D341Med (cell line): ENCODE measurements at places on chromosomes 13 and 19.

DNA sequence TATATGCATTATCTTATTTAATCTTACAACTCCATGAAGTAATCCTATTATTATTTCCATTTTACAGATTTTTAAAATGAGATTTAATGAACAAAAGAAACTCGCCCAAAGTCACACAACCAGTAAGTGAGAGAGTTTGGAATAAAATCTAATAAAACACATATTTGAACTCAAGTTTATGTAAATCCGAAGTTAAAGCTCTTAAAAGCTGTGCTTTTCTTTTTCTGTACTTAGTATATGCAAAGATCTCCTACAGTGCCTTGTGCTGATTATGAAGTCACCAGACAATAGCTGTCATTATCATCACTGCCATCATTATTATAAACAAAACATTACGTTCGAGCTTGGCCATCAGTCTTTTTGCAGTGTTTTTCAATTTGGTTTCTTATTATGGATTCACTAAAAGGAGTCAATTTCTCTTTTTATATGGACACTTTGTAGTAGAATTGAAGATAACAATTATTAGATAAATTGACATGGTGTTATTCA, 29.7 kb upstream of the ENOX1 start:
- no peak for DNase-seq

GRCh38 chr13:29801737-29802305, 48.6 kb downstream of the UBL3 start:
- no peak for DNase-seq

DNA sequence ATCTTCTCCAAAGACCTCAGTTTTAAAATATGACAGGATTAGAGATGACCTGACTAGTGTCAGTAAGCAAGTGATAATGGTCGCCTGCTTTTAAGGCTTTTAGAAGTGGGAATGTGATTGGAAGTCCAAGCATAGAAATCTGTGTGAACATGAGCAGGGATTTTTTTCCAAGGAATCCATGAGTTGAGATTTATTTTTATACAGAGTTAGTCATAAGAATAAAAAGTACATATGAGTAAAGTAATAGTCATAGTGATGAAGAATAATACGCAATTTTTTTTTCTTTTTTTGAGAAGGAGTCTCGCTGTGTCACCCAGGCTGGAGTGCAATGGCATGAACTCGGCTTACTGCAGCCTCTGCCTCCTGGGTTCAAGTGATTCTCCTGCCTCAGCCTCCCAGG, 1.6 kb downstream of the ZNF546 start:
- no peak for DNase-seq

- DNase-seq = no peak
Measured at GRCh38 chr19:1858412-1859081, 4.8 kb downstream of the KLF16 start.

DNA sequence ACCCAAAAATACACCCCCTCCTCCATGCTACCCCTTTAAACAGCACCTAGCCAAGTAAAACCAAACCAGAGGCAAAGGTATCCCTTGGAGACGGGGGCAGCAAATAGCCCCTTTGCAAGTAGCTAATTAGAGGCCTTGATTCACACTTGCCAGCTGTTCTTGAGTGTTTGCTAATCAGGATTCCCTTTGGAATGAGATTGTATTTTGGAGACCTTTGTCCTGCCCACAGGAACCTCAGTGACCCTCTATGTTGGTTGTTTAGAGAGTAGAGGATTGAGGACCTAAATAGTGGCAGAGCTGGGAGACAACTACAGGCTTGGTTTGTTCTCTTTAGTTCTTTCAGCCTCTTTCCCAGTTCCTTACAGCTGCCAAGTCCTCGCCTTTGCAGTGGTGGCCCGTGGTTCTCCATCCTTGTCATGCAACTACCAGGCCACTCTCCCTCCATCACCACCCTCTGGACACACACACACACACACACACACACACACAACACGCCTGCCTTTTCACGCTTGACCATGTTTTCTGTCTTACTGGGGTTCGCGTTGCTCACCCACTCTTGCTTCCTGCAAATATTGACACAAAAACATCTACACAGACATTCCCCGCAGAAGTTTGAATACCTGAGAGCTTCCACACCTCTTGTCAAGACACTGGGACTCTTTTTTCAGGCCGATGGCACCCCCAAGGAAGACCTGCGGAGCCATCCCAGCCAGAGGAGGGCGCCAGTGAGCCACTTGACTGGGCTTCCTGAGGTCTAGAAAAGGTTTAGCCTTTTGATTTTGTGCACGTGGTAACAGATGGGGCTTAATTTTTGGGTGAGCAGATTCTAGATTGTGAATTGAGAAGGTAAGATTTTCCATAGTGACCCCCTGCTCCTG, 80.0 kb upstream of the GPR183 start:
- DNase-seq = no peak

GRCh38 chr13:27194895-27195764, 23.5 kb upstream of the USP12 start:
- DNase-seq = no peak

GRCh38 chr19:19131989-19132388, 6.3 kb downstream of the TMEM161A start:
- no peak for DNase-seq

GRCh38 chr19:39698535-39698934, 5.7 kb upstream of the LGALS14 start:
- no peak for DNase-seq

DNA sequence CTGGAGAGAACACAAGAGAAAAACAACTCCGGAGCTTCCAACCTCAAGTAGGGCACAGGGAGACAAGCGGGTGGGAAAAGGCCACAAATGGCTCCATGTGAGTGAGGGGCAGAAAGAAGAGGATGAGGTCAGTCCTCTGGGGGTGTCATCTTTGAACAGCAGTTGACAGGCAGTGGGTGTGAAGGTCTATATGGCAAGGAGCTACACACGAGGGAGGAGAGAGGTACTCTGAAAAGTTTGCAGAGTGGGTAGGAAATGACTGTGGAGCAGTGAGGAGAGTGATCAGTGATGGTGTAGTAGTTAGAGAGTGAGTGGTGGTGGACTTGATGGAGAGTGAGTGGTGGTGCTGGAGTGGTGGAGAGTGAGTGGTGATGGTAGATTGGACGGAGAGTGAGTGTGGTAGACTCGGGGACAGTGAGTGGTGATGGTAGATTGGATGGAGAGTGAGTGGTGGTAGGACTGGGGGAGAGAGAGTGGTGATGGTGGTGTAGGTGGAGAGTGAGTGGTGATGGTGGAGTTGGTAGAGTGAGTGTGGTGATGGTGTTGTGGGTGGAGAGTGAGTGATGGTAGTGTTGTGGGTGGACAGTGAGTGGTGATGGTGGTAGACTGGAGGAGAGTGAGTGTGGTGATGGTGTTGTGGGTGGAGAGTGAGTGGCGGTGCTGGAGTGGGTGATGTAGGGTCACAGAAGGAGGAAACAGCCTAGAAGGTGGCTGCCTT, 4.0 kb downstream of the TFDP1 start:
- no peak for DNase-seq

- no peak for DNase-seq
Measured at GRCh38 chr19:47330466-47330869, 1.5 kb upstream of the C5AR2 start.

- DNase-seq = peak; percentile 80
Measured at GRCh38 chr13:27375686-27376326, 48.6 kb upstream of the GTF3A start.

DNA sequence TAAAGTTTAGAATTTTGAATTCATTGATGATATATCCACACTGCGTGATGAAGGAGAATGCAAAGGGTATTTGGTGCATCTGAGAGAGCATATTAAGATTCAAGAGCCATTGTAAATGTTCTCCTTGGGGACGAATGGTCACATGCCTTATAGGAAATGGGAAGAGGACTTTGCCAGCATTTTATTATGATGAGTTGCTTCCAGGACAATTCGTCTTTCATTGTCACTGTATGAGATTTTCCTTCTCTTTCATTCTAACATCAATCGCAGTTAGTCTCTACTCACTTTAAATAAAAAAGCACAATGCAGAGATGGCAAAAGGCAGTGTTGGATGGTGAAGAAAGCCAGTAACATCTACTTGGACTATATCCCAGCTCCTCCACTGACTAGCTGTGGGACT, 21.4 kb downstream of the WDFY2 start:
- no peak for DNase-seq

DNA sequence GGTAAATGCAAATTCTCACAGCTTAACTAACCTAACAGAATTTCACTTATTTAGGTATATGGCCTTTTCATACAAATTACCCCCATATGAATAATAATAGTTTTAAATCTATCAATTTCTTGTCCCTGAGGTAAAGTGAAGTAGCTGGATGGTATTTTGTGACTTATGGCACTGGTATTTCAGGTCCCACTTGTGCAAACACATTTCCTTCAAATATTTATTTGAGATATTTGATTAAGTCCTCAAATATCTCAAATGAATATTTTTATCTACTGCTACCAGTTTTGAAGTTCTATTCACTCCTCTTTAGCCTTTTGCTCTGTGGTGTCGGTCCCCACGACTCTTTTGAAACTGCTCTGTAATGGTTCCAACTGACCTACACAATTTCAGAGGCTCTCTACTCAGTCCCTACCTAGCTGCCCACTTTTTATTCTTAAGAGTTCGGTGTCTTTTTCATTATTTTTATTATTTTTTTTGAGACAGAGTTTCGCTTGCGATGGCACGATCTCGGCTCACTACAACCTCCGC, 59.6 kb upstream of the ZDHHC20 start:
- no peak for DNase-seq

- no peak for DNase-seq
Measured at GRCh38 chr19:39906820-39907611, 27.4 kb downstream of the FCGBP start.

- DNase-seq = peak; percentile 67
Measured at GRCh38 chr19:46489445-46490272, 6.0 kb downstream of the PNMA8B start.

- no peak for DNase-seq
Measured at GRCh38 chr19:45677351-45678230, 9.6 kb downstream of the GIPR start.

- no peak for DNase-seq
Measured at GRCh38 chr13:99376132-99376531, 68.9 kb upstream of the GPR183 start.

- no peak for DNase-seq
Measured at GRCh38 chr19:4370418-4371041, 27.2 kb downstream of the MPND start.

DNA sequence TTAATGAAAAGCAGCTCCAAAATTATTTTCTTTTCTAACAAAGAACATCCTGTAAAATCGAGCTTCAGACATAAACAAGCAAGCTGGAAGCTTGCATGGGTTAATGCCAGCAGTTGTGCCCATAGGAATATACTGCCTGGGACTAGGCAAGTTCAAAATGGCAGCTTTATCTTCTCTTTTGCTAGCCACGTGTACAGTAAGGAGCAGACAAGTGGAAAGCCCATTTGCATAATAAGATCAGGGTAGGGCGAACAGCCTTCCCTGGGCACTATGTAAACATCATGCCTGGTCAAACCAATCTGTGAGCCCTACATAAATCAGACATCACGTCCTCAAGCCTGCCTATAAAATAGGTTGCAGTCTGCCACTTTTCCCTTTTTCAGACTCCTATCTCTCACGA, 489.7 kb downstream of the RFC3 start:
- no peak for DNase-seq

DNA sequence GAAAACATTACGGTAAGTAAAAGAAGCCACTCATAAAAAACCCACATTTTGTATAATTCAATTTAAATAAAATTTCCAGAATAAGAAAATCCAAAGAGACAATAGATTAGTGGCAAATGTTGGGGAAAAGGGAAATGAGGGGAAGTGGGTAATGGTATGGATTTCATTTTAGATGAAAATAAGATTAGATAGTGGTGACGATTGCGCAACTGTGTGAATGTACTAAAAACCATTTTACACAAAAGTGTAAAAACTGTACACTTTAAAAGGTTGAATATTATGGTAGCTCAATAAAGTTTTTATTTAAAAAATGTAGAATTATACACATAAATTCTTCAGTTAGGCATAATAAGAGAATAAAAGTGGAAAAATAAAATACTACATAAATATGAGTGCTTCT, 3.7 kb downstream of the MBD3L1 start:
- DNase-seq = no peak

DNA sequence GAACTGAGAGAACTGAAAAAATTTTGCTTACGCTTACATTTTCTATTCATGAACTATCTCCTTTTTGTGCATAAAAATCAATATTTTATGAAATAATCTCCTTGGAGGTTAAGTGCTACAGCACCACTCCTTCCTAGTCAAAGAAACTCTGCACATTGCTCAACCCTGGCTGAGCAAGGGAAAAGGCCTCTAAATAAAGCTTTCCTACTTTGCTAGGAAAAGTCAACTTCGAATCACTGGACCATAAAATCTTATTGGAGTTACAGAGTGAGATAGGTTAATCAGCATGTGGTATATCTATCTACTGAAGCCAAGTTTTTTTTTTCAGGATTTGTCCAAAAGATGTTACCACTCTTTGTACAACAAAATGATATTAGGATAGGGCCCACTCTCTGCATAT, 57.5 kb upstream of the HMGB1 start:
- no peak for DNase-seq

- no peak for DNase-seq
Measured at GRCh38 chr13:107234319-107235073, 666.6 kb upstream of the ARGLU1 start.

DNA sequence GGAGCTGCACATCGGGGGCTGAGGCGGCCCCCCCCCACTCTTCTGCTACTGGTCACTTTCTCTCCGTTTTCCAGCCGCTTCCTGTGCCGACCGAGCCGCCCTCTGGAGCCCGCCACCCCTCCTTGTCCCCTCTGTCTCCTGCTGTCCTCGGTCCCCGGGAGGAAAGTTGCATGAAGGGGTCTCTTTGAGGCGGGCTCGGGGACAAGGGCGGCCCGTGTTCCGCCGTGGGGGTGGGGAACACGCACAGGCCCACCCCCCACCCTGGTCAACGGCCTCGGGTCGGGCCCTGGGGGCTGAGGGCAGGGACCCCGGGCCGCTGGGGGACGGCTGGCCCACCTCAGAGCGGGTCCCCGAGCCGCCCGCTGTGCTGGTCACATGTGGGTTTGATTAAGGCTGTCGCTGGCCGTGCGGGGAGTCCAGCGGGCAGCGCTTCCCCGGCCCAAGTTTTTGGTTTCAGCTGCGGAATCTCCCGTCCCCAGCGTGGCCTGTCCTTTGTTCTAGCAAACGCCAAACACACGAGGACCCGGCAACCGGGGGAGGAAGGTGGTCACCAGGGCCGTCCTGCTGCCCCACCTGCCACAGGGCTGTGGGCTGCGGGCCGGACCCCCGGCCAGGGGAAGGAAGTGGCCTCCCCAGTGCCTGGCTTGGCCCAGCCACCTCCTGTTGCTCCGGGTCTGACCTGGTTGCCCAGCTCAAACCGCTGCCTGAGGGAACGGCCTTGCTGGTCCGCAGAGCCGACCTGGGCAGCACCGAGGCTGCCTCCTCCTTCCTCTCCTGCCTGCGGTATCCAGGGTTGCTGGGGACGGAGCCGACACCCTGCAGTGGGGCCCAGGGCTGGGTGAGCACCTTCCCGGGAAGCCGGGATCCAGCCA, 1.9 kb downstream of the EFNA2 start:
- DNase-seq = no peak

DNA sequence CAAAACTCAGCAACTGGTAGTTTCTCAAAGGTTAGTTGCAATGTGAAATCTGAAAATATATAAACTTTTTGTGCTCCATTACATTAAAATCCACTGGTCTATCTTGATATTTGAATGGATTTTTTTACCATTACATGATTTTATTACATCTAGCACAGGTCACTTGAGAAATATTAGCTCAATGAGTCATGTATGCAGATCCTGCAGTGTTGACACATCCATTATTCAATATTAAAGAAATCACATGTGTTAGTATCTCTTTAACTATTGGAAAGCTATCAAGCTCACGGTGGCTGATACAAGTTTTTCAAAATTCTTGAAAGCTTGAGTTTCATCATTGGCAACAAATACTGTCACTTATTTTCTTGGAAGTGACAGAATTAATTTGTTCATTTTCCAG, 373.9 kb upstream of the TSHZ3 start:
- DNase-seq = no peak

- no peak for DNase-seq
Measured at GRCh38 chr13:39099231-39099630, 61.0 kb downstream of the NHLRC3 start.
